Neural crest cell (in vitro differentiated cells): ENCODE measurements at places on chromosomes 5 and 9.

GRCh38 chr9:15249042-15249818 lies 57.8 kb downstream of the TTC39B start:
- no peak for DNase-seq

GRCh38 chr9:123003466-123003865 lies 30.0 kb upstream of the GPR21 start:
- DNase-seq: no peak

DNA sequence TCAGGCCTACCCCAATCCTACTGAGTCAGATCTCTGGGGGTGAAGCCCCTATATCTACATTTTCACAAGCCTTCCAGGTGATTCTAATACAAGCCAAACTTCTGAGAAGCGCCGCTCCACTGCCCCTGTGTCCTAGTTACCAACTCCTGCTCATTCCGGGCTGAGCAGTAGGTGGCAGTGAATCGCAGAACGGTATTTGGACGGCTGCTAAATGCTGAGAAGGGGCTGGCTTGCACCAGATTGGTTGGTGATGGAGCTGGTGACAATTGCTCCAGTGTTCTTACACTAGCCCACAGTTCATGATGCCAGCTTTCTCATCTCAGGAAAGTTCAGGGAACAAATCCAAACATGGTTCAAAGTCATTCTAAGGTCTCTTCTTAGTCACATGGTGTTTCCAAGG lies 31.1 kb upstream of the FGF1 start:
- peak; percentile 56 for DNase-seq

GRCh38 chr9:99868845-99869244 lies 37.6 kb upstream of the STX17 start:
- no peak for DNase-seq

GRCh38 chr9:37574241-37574721 lies 1.9 kb downstream of the FBXO10 start:
- no peak for DNase-seq

DNA sequence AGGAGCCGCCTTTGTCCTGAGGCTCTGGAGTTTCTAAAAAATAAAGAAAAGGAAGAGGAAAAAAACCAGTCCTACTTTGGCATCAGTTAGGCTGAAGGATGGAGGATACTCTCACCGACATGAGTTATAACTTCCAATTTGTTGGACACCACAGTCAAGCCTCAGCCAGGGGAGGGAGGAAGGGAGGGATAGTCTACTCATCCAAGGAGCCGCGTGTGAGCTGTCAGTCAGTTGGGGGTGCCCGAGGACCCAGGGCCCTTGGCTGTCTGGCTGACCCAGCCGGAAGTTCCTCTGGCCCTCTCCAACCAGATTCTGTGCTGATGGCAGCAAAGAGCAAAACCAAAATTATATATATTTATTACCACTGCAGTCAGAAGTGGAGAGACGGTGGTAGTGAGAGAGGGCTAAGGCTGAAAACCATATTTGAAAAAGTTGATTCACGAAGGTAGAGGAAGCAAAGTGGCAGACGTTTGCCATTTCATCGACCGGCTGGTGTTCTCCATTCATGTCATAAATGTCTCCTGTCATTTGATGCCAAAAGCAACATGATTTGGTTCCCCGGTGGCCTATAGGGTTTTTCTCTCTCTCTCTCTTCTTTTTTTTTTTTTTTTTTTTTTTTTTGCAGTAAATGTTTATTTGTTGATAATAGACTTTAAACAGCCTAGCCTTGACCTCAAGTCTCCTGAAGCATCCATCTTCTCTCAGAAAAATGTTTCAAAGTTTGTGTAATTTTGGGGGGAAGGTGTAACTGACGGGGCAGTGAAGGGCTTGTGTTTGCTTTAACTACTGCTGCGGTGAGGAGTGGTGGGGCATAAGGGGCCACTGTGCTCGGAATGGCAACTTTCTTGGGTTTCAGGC lies 7.6 kb downstream of the LMX1B start:
- DNase-seq: no peak

DNA sequence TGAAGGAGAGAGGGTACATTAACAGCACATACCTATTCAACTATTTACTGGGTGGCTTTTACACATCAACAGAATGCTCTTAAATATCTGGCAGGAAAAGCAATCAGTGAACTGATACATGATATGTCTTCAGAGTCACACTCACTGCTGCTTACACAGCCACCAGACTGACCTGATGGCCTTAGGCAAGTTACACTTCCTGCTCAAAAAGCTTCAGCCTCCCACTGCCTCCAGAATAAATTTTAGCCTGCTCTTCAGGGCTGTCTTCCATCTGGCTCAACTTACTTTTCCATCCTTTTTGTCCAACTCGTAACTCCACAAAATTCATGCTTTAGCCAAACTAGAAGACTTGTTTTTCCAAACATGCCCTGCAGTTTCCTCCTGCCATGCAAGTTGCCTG lies 10.7 kb downstream of the LOX start:
- DNase-seq: no peak

GRCh38 chr9:17280350-17281012 lies 145.6 kb downstream of the CNTLN start:
- no peak for DNase-seq

DNA sequence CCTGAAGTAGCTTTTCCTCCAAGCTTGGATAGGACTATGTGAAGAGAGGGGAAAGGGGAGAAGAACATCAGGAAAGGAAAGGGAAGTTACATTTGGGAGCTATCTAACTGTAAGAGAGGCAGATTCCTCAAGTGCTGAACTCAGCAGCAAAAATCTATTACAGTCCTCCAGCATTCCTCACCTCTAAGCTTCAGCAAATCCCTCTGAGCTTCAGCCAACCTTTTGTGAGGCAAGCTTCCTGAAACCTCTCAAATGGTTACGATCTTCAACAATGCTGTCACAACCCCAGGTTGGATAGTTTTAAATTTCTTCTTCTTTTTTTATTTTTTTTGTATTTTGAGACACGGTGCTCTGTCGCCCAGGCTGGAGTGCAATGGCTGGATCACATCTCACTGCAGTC lies 2.5 kb upstream of the RNF38 start:
- DNase-seq: no peak

DNA sequence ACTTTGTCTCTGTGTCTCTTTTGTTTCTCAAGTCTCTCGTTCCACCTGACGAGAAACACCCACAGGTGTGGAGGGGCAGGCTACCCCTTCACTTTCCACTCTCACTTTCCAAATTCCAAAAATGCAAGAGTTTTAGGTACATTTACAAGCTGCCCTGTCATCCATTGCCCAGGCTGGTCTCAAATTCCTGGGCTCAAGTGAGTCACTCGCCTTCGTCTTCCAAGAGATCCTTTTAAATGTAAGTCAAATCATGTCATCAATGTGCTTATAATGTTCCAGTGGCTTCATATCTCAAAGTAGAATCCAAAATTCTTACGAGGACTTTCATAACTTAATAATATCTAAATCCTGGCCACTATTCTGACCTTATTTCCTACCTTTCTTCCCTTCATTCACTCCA lies 20.4 kb upstream of the UGCG start:
- no peak for DNase-seq

DNA sequence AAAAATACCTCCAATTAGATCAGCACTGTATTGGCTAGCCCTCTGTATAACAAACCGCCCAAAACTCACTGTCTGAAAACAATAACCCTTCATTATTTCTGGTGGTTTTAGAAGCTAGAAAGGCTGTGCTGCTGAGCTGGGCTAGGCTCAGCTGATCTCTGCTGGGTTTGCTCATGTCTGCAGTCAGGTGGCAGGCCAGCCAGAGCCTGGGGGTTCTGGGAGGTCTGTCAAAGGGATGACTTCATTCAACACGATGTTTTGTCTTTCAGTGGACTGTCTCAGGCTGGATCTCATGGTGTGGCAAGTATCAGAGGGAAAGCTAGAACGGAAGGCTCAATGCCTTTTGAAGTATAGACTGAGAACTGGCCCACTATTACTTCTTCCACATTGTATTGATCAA lies 335.1 kb upstream of the DMAC1 start:
- DNase-seq: no peak

GRCh38 chr9:81656004-81656403 lies 33.3 kb downstream of the TLE1 start:
- no peak for DNase-seq

GRCh38 chr9:84504360-84504759 lies 163.8 kb upstream of the SLC28A3 start:
- DNase-seq: no peak

DNA sequence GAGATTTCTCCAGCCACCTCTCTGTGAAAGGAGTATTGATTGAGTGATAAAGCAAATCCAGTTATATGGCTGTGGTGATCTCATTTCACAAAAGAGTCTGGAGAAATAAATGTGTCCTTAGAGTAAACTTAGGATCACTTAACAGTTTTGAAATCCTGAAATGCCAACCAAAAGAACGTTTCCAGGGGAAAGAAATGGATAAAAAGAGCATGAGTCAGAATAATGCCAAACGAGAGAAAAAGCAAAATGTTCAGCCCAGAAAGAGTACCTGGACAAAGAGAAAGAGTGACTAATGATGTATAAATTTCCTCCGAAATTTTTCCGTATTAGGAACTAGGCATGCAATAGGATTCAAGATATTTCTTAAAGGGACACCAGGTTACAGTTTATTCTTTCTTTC lies 463.1 kb upstream of the CDH10 start:
- DNase-seq: no peak

DNA sequence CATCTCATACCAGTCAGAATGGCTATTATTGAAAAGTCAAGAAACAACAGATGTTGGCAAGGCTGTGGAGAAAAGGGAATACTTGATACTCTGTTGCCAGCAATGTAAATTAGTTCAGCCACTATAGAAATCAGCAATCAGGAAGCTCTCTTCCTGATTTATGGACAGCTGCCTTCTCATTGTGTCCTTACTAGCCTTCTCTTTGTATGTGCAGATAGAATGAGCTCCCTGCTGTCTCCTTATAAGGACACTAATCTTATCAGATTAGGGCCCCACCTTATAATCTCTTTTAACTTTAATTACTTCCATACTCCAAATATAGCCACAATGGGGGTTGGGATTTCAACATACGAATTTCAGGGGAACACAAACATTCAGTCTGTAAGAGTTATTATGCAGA lies 38.0 kb downstream of the KCNV2 start:
- DNase-seq: no peak

DNA sequence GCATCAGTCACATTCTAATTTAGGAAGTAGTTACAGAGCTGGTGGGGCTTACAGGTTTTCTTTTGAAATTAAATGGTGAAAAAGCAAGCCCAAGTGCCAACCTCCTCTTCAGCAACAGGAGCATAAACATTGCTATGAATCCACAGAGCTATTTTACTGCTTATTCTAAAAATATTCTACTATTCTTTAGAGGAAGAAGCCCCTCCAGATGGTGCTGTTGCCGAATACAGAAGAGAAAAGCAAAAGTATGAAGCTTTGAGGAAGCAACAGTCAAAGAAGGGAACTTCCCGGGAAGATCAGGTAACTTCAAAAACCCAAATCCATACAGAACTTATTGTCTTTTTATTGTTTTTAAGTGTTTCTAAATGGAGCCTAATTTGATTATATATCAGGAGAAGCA lies 202.8 kb downstream of the CWC27 start:
- DNase-seq: no peak

DNA sequence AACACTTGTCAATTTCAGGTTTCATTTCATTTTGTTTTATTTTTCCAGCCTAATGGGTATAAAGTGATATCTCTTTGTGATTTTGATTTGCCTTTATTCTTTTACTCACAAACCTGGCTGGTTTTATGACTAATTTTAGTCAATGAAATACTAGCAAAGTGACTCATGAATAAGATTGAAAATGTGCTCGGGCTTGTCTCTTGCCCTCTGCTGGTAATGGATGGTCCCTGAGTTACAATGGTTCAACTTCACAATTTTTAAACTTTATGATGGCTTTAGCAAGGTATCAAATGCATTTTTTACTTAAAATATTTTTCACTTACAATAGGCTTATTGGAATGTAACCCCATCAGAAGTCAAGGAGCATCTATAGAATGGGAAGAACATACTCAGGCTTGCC lies 431.4 kb upstream of the CCNG1 start:
- no peak for DNase-seq

DNA sequence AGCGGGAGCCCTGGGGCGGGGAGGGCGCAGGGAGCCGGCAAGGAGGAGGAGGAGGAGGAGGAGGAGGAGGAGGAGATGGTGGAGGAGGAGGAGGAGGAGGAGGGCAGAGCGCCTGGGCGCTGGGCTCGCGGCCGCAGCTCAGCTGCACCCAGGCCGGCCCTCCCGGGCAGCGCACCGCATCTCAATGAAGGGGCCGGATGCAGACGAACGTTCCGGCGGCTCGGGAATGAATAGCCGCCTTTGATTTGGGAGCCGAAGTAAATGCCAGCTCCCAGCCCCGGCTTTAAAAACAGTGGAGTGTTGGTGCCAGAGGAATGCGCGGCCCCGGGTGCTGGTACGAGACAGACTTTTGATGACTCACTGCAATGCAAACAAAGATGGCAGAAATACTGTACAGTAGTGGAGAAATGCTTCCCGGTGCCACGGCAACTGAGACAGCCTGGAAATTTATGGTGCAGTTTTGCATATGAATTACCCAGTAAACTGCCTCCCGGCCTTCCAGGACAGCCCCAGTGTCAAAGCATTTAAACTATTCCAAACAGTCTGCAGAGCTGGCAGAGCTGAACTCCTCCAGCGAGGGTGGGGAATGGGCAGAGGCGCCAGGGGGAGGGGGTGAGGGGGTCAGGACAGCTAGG lies 43.1 kb downstream of the NACC2 start:
- DNase-seq: peak; percentile 61

GRCh38 chr5:56900858-56901578 lies 8.4 kb upstream of the SETD9 start:
- peak; percentile 39 for DNase-seq

DNA sequence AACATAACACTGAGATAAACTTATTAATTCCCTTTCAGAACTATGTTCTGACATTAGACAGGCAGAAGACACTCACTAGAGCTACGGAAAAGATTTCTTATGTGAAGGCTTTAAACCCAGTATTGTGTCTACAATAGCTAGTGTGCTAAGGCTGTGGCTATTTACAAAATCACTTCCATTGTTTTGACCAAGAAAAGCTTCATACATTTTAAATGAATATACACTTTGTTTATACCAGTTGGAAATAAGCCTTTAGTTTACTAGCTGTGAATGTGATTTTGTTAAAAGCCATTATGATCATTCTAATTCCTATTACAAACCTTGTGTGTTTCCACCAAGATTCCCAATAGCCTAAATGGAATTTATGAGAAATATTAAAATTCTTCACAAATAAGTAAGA lies 83.0 kb downstream of the AGTPBP1 start:
- DNase-seq: no peak

GRCh38 chr5:138391859-138392386 lies 39.4 kb downstream of the KDM3B start:
- peak; percentile 13 for DNase-seq

DNA sequence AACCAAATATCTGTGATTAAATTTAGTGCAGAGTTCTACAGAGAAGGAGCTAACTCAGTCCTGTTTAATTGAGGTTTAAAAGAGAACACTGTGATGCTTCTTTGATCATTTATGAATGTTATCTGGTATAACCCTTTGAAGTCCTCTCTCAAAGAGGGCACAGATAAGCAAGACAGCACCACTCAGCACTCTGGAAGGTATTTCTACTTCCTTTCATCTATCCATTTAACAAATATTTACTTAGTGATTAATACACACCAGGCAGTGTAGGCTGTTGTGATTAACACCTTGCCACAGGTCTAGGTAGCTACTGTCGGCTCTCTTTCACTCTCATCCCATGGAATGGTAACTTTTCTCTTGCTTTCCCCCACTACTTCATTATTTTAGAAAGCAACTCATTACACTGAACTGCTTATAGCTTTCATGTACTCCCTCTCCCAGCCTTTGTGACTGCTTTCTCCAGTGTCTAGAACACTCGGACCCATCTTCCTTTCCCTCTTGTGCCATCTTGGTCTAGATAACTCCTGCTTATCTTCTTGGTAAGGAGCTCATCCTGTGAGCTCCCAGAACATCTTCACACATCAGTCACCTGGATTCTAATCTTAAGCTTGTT lies 54.7 kb downstream of the GLDC start:
- DNase-seq: no peak

- no peak for DNase-seq
Observed at GRCh38 chr9:35797311-35798109, 6.1 kb downstream of the NPR2 start.
